ENCODE measurements at places on chromosomes 2 and 18. TPM values are rescaled to one million over a fixed set of nuclear protein-coding genes. Genes with fewer than 3 reads are reported as not detected.

GRCh38 chr18:4438938-4439337 lies 16.2 kb downstream of the DLGAP1 start:
- no peaks in the 10 kb centered on the region for H3K4me1 ChIP-seq
- DNase-seq = no peak
- H3K27ac ChIP-seq = no peak overlapping the region

- H3K4me3 ChIP-seq = no peak overlapping the region
- no peaks in the 10 kb centered on the region for H3K27me3 ChIP-seq
- no peaks in the 10 kb centered on the region for H3K36me3 ChIP-seq
Measured at GRCh38 chr2:150030436-150031190, 443.0 kb upstream of the MMADHC start.

DNA sequence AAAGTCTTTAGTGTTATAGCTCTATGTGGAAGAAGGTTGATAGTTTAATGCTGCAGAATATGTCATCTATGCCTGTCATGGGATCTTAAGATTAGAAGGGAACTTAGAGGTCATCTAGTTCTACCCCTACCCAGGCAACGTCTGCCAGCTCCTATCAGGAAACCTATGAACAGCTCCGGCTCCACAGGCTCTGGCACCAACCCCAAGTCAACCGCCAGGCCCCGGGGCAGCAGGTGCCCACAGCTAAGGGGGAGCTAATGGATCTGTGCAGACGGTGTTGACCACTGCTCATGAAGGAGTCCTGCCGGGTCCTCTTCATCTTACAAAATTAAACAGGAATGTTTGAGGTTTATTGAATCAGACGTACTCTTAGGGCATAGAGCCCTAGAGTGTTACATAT lies 440.8 kb upstream of the KLHL29 start:
- no peaks in the 10 kb centered on the region for H3K4me1 ChIP-seq
- no peak for DNase-seq
- H3K36me3 ChIP-seq = no peaks in the 10 kb centered on the region
- H3K4me3 ChIP-seq = no peak overlapping the region
- H3K27me3 ChIP-seq = no peaks in the 10 kb centered on the region
- no peak overlapping the region for H3K27ac ChIP-seq

DNA sequence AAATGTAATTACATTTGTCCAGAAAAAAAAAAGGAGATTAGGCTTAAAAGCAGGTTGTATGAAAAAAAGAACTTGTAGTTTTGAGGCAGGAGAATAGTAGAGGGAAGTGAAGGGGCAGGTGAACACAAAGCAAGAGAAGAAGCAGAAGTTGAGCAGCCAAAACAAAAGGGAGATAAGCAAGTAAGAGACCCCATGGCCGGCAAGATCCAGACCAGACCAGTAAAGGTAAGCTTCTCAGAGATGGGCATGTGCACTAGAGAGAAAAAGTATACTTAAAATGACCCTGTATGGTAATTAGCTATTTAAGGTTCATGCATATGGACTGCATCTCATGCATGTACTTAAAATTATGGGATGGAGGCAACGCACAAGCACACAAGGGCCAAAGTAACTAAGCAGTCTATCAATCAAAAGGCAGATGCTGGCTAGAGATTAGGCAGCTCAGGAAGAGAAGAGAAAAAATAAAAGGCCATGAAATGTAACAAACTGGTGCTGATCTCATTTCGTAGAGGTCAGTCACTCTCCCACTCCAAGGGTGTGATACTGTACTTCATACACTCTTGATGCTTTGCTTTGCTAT lies 9.7 kb downstream of the SIGLEC15 start:
- no peak for DNase-seq
- H3K4me1 ChIP-seq = peaks cover 20% of the 10 kb centered on the region
- H3K4me3 ChIP-seq = no peak overlapping the region
- no peaks in the 10 kb centered on the region for H3K36me3 ChIP-seq

- H3K27me3 ChIP-seq = no peaks in the 10 kb centered on the region
- DNase-seq = no peak
- H3K27ac ChIP-seq = peak overlapping the region; percentile 93
- peak overlapping the region; percentile 27 for H3K4me3 ChIP-seq
Measured at GRCh38 chr18:77052297-77052982, 80.1 kb downstream of the MBP start.

GRCh38 chr2:201157694-201158093 lies 25.2 kb upstream of the CASP10 start:
- no peaks in the 10 kb centered on the region for H3K27me3 ChIP-seq
- peaks cover 36% of the 10 kb centered on the region for H3K4me1 ChIP-seq
- peak overlapping the region; percentile 27 for H3K4me3 ChIP-seq
- peaks cover 25% of the 10 kb centered on the region for H3K36me3 ChIP-seq

- H3K27me3 ChIP-seq = no peaks in the 10 kb centered on the region
- peak overlapping the region; percentile 95 for H3K27ac ChIP-seq
- DNase-seq = no peak
- peak overlapping the region; percentile 68 for H3K4me3 ChIP-seq
- H3K36me3 ChIP-seq = peaks cover 9% of the 10 kb centered on the region
Measured at GRCh38 chr2:201254081-201254730, 6.1 kb upstream of the CASP8 start.

DNA sequence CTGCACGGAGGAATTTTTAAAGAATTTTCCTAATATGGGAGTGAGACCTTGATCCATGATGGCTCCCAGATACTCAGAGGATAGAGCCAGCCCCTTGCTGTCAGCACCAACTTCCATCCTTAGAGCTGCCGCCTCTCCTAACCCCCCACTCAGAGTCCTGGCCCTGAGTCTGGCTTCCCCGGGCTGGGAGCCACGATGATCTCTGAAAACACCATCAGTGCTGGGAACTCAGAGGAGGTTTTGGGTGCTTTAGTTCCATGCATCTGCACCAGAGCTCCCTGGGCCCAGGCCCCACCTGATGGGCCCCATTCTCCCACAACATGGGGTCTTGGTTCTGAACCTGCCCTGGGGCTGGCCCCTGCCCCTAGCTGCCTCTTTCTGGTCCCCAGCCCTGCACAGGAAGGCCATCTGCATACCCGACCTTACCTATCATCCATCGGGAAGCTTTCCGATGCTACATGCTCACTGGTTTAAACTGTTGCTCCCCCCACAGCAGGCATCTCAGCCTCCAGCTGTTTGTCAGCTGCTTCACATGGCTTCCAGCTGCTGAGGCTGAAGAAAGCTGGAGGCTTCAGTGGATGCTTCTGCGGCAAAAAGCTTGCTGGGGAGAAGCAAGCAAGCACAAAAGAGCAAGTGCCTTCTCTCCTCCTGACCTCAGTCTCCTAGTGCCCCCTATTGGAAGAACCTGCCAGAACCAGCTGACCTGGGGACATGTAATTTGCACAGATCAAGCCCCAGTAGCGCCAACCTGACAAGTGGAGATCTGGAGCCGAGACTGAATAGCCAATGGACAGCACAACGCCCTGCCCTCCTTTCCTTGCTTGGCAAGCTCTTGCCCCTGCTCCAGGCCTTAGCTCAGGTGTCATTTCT lies 24.2 kb upstream of the RHOB start:
- H3K4me3 ChIP-seq = no peak overlapping the region
- H3K36me3 ChIP-seq = no peaks in the 10 kb centered on the region
- no peaks in the 10 kb centered on the region for H3K27me3 ChIP-seq

GRCh38 chr2:174768557-174768956 lies 4.3 kb upstream of the CHRNA1 start:
- no peak overlapping the region for H3K4me3 ChIP-seq
- H3K27me3 ChIP-seq = peaks cover 8% of the 10 kb centered on the region
- no peak overlapping the region for H3K27ac ChIP-seq

DNA sequence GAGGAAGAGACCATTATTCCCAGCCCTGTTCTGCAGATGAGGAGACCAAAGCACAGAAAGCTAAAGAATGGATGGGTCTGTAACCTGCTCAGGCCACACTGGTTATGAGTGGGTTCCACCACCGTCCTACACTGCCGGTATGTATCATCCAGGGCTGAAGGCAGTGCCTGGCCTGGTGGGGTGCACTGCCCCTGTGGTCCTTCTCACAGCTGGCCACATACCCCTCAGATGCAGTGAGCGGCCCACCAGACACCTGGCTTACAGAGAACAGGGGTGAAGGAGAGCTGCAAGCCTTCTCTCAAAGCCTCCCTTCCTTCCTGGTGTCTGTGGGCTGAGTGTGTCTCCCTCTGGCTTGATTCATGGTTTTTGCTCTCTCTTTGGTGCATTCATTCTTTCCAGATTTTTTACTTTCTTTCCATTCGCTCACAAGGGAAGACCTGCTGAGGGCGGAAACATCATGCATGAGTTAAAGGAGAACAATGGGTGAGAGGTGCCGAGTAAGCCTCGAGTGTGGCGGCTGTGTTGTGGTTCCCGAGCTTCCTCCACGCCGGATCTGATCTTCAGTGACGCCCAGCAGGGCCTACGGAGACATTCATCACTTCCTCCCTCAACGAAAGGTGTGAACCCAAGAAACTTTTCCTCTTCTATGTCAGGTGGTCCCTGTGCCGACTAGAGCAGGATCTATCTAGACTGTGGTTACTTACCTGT lies 62.1 kb upstream of the REL start:
- H3K27me3 ChIP-seq = no peaks in the 10 kb centered on the region
- peaks cover 35% of the 10 kb centered on the region for H3K4me1 ChIP-seq
- H3K27ac ChIP-seq = peak overlapping the region; percentile 77
- peak overlapping the region; percentile 71 for H3K4me3 ChIP-seq

- no peak overlapping the region for H3K4me3 ChIP-seq
- no peak for DNase-seq
- H3K27me3 ChIP-seq = peaks cover 6% of the 10 kb centered on the region
Measured at GRCh38 chr2:10220902-10221391, 81.8 kb upstream of the HPCAL1 start.

GRCh38 chr2:115057473-115057872 lies 615.0 kb downstream of the DPP10 start:
- no peaks in the 10 kb centered on the region for H3K4me1 ChIP-seq
- H3K36me3 ChIP-seq = no peaks in the 10 kb centered on the region
- no peak overlapping the region for H3K27ac ChIP-seq

- no peak overlapping the region for H3K4me3 ChIP-seq
- H3K27me3 ChIP-seq = peaks cover 37% of the 10 kb centered on the region
- H3K27ac ChIP-seq = no peak overlapping the region
- H3K4me1 ChIP-seq = no peaks in the 10 kb centered on the region
Measured at GRCh38 chr2:415986-416610, 128.2 kb upstream of the ALKAL2 start.

- H3K27ac ChIP-seq = no peak overlapping the region
- no peak overlapping the region for H3K4me3 ChIP-seq
- DNase-seq = peak; percentile 29
Measured at GRCh38 chr18:79542876-79543750, 136.5 kb upstream of the CTDP1 start.

DNA sequence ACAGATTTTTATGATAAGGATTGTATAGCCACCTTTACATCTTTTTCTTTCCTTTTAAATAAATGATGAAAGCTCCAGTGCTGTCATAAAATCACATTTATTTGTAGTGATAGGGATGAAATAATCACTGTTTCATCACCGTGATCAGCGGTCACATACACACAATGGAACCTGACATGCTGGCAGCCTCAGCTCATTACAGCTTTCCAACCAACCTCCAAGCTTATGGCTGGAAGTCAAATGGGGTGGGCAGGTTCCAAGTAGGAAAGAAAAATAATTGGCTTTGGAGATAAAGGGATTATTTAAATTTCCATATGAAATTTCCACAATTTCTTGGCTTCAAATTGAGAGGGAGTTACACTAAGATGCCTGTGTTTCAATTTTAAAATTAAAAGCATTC lies 251.3 kb downstream of the PLCL1 start:
- H3K27me3 ChIP-seq = no peaks in the 10 kb centered on the region
- no peak overlapping the region for H3K4me3 ChIP-seq
- no peak for DNase-seq
- no peak overlapping the region for H3K27ac ChIP-seq
- no peaks in the 10 kb centered on the region for H3K36me3 ChIP-seq

GRCh38 chr2:64735504-64735903 lies 81.8 kb upstream of the SERTAD2 start:
- no peak overlapping the region for H3K27ac ChIP-seq
- H3K4me3 ChIP-seq = no peak overlapping the region
- no peaks in the 10 kb centered on the region for H3K36me3 ChIP-seq
- H3K4me1 ChIP-seq = peaks cover 25% of the 10 kb centered on the region
- no peak for DNase-seq
- H3K27me3 ChIP-seq = no peaks in the 10 kb centered on the region

DNA sequence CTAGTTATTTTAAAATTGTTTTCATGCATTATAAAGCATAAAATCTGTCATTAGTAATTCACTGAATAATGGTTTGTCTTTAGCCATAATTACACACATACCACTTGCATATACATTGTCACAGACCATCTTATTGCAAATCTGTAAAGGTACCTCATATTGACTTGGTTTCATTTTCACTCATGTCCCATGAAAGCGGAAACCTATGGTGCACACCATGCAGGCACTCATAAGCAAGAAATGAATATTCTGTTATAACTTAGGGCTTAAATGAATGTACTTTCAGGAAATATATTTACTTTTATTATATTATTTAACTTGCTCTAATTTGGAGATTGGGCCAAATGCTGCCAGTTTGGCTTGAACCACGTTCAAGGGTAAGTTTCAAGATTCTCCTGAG lies 29.2 kb upstream of the STK17B start:
- peak overlapping the region; percentile 86 for H3K4me3 ChIP-seq
- peak overlapping the region; percentile 91 for H3K27ac ChIP-seq

The GATA6 gene
- not detected for total RNA-seq

The GKN2 gene
- total RNA-seq = not detected

The EPB41L3 gene
- total RNA-seq = not detected

The LRP1B gene
- total RNA-seq = not detected

The DTYMK gene
- total RNA-seq = 155 TPM

The ABCG5 gene
- not detected for total RNA-seq

The CRACDL gene
- 0.22 TPM for total RNA-seq

The LYPD6 gene
- not detected for total RNA-seq

The PLCL1 gene
- total RNA-seq = 0.95 TPM

The MAP3K19 gene
- not detected for total RNA-seq

The INHBB gene
- not detected for total RNA-seq

The KCNS3 gene
- total RNA-seq = not detected

The LONRF2 gene
- total RNA-seq = not detected

The REG1A gene
- not detected for total RNA-seq
